ENCODE measurements at places on chromosomes 5 and 9.

DNA sequence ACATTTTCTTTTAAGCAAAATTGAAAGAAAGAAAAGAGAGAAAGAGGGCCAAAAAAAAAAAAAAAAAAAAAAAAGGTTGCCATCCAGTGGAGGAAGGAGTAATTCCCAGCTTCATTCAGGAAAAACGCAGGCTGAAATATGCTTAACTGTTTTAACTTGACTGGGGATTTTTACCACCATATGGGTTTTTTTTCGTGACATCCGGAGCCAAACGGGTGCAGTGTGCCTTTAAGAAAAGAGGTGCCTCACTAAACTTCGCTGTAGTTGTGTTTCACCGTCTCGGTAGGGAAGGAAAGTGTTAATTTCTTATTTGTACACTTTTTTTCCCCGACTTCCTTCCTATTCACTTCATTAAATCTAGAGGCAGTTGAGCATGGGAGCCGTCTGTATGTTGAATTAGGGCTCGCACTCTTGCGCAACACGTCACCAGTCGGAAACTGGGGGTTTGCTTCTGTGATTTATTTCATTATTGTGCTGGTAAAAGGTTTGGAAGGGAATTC is 143.0 kb downstream of the SMARCA2 start:
- peak; percentile 73 for DNase-seq

GRCh38 chr9:111320631-111321030 is 9.4 kb downstream of the OR2K2 start:
- DNase-seq, result no peak

DNA sequence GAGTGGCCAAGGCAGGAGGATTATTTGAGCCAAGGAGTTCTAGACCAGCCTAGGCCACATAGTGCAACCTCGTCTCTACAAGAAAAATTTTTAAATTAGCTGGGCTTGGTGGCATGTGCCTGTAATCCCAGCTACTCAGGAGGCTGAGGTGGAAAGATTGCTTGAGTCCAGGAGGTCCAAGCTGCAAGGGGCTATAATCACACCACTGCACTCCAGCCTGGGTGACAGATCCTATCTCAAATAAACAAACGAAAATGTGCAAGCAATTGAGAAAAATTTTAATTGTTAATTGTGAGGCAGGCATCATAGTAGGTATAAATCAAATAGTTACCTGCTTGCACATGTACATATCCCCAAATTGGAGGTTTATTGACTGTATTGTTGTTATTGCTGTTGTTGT is 15.3 kb downstream of the ALDH7A1 start:
- no peak for DNase-seq

GRCh38 chr9:92990461-92990860 is 43.1 kb downstream of the FGD3 start:
- DNase-seq, result no peak

DNA sequence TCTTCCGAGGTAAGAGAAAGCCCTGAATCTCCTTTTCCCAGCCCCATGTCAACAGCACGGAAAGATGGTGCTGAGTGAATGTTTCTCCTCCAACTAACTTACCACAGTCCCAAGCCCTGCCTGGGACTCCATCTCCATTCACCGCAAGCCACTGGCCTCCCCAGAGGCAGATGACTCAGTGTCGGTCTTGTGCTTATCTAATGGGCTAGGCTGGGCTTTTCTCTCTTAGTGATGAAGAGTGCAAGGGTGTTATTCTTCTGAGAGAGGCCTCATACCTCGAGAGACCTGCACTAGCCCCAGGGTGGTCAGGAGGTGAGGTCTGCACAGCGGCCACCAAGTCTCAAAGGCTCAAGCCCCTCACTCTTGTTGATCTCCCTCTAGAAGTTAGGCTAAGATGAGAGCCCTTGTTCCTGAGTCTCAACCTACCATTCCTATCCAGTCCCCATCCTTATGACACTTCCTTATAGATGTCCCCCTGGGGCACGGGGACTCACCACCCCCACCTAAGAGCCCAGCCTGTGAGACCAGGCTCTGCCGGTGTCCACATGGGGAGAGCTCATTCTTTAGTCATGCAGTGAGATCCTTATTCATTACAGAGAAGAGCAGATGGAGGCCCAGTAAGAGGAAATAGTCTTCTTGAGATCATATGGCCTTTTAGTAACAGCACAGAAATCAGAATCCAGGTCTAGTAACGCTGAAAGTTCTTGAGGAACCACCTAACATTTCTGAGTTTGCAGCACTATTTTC is 127.0 kb downstream of the SAXO1 start:
- no peak for DNase-seq

- peak; percentile 71 for DNase-seq
Measured at GRCh38 chr5:146130440-146131045, 25.2 kb upstream of the PLAC8L1 start.

DNA sequence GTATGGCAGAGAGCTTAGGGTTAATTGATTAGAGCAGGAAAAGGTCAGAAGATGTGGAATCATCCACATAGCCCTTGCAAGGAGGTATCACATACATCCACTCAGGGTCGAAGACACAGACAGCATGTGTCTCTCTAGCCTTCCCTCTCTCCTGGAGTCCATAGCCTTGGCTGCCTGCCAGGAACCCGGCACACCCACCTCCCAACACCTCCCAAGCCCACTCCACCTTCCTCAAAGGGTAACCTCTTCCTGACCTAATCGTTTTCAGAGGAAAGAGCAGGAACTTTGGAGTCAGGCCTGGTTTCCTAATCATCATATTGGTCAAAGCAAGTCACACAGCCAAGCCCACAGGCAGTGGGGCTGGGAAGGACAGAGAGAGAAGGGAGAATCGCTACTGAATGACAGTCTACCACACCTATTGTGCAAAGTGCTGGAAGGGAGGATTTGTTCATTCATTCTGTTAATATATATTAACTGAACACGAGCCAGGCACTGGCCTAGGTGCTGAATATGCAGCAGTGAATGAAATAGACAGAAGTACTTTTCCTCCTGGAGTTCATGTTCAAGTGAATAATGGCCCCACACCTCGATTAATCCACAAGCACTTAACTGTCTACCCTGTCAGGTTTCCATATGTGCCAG is 107.8 kb downstream of the KCNIP1 start:
- DNase-seq, result no peak

GRCh38 chr9:920927-921326 is 55.5 kb upstream of the DMRT3 start:
- DNase-seq, result no peak

DNA sequence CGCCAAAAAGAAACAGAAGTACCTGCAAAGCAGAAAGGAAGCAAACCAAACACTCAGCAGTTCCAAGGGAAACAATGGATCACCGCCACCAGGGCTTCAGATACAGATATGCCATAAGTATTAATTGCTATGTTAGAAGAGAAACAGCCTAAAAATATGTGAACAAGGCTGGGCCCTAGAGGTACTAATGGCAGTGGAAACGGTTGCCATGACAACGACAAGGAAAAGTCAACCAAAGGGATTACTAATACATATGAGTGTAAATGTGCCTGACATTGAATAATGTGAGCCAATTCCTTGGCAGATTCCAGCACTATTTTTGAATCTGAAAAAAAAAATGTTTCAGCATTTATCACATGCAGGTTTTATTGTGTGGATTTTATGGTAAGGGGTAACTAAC is 75.0 kb downstream of the CAVIN4 start:
- DNase-seq, result no peak

- no peak for DNase-seq
Measured at GRCh38 chr5:97979740-97980139, 793.7 kb upstream of the RGMB start.

DNA sequence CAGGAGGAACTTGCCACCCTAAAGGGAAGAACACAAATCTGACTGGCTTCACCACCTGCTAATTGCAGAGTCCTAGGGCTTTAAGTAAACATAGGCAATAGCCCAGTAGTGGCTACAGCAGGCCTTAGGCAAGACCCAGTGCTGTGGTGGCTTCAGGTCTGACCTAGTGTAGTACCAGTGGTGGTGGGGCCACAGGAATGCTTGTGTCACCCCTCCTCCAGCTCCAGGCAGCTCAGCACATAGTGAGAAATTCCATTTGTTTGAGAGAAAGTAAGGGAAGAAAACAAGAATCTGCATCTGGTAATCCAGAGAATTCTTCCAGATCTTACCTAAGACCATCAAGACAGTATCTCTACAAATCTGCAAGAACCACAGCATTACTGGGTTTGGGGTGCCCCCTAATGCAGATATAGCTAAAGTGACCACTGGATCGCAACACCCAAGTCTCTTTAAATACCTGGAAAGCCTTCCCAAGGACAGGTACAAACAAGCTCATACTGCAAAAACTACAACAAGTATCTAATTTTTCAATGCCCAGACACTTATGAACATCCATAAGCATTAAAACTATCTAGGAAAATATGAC is 102.6 kb upstream of the TRPM3 start:
- DNase-seq, result no peak

- no peak for DNase-seq
Measured at GRCh38 chr5:14436801-14437542, 144.6 kb upstream of the OTULINL start.

DNA sequence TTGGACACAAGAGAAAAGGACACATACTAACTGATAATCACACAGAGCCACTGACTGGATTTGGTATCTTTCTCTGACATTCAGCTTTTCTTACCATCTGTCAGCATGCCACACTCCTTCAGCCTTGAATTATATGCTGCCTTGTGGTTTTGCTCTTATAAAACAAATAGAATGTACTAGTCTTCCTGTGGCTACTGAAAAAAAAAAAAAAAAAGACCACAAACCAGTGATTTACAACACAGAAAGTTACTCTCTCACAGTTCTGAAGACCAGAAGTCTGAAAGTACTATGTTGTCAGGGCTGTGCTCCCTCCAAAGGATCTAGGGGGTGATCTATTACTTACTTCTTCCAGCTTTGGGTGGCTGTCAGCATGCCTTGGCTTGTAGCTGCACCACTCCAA is 82.3 kb downstream of the THBS4 start:
- DNase-seq, result no peak

DNA sequence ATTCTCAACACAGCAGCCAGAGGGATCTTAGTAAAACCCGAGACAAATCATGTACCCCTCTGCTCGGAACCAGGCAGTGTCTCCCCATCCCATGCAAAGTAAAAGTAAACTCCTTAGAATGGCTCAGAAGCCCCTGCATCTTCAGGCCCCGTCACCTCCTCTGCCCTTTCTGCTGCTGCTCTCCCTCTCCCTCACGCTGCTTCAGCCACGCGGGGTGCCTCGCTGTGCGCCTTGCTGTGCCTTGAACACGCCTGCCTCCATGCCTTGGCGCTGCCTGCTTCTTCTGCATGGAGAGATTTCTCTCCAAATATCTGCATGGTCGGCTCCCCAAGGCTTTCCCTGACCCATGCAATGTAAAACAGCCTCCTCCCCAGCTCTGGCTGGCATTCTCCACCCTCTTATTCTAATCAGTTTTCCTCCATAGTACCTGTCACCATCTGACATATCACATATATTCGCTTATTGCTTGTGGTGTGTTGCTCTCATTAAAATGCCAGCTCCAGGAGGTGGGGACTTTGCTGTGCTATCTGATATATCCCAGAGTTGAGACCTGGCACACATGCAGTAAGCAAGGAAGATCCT is 8.0 kb downstream of the GPRIN1 start:
- no peak for DNase-seq

DNA sequence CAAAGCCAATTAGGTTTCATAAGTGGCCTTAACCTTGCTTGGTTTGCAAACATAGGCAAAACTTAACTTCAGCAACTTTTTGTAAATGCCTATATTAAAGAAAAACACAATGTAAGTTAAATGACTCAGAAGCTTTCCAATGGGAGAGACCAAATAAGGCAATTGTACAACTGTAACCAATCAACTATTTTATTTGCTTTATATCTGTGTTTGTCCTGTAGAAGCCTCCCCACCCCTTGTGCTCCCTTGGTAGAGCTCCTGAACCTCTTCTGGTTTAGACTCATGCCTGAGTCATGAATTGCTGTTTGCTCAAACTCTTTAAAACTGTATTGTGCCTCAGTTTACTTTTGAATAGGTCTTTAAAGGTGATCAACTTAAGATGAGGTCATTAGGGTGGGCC is 3.0 kb upstream of the C1QTNF3 start:
- DNase-seq, result no peak

- no peak for DNase-seq
Measured at GRCh38 chr9:70441622-70442021, 27.2 kb upstream of the KLF9 start.

- no peak for DNase-seq
Measured at GRCh38 chr5:5046680-5047502, 93.2 kb upstream of the ADAMTS16 start.

- DNase-seq, result no peak
Measured at GRCh38 chr9:136225748-136226679, 19.6 kb downstream of the QSOX2 start.

GRCh38 chr5:156755421-156756087 is 94.5 kb upstream of the PPP1R2B start:
- no peak for DNase-seq

- no peak for DNase-seq
Measured at GRCh38 chr9:122827761-122828093, 661 bp downstream of the PDCL start.

GRCh38 chr5:58753446-58753845 is 170.6 kb downstream of the RAB3C start:
- DNase-seq, result no peak

- DNase-seq, result peak; percentile 88
Measured at GRCh38 chr9:112059145-112059965, 115.7 kb downstream of the SUSD1 start.

DNA sequence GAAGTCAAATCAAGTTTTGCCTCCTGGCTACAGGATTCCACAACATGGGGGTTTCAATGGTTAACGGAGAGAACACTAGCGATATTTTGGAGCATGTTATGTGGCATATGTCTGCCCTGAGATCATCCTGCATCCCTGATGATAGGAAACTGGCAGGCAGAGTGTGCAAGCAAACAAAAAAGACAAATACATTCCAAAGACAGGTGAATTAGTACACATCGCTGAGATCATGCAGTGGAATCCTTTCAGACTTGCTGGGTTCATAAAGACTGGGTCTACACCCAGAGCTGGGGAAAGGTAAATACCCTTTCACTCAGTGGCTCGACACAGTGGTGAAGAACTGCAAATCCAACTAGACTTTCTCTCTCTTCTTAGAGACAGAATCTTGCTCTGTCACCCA is 286.5 kb downstream of the EFNA5 start:
- no peak for DNase-seq

GRCh38 chr9:71729816-71730526 is 38.3 kb downstream of the CEMIP2 start:
- DNase-seq, result no peak

DNA sequence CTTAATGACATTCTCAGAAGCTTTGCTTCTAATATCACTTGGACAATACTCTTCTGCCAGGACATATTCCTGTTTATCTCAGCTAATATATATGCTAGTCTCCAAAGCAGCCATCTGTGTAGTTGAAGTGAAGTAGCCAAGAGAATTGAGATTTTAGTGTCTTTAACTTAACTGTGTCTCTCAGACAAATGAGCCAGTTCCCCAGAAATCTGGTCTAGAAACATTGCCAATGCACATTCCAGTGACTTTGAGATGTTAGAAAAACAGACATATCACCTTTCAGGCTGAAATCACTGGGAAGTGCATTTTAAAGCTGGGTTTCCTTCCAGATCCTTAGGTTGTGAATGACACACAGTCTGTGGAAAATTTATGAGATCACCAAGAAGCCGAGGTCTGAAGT is 114.6 kb downstream of the MTX3 start:
- DNase-seq, result peak; percentile 9

GRCh38 chr9:79663878-79664277 is 92.1 kb downstream of the TLE4 start:
- no peak for DNase-seq

Data from pons (tissue), 1 donor.